ENCODE measurements at places on chromosomes 6 and 20.

DNA sequence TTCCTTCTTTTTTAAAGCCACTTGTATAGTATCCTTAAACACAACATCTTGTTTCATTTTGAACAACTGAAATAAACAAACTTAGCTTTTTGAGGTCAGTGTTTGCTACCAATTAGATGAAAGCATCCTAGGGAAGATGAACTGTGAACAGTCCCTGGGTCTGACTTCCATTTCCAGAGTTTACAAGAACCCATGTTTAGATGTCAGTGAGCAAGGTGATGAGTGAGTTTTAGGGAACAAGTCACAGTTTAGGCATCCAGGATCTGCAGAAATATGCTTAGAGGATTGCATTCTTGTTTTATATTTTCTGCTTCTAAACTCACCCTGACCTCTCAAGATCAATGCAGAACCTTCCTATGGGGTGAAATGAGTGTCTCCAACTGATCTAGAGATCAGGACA lies 3.0 kb downstream of the ZC2HC1B start:
- DNase-seq: peak; percentile 7

GRCh38 chr6:15674690-15675386 lies 12.0 kb upstream of the DTNBP1 start:
- DNase-seq: no peak

DNA sequence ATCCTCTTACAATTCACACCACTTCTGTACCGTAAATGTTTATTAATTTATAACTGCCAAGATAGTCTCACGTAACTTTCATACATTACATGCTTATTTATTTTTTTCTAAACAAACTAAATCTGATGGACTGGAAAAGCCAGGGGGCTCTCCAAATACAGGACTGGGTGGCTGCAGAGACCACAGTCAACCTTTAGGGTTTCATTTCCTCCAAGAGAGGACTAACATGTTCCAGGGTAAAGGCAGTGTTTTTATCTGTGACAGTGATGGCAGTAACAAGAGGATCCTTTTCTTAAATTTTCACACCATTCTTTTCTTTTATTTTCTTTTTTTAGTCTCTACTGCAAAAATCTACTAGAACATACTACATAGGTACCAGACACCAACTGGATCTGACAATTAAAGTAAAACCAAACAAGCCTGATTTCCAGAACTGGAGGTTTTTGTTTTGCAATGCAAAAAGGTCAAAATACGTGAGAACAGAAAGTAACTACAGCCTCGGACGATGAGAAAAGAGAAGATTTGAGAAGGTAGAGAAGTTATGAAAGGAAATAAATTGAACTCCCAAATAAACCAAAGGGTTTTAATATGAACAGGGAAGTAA lies 1.2 kb downstream of the LMBRD1 start:
- DNase-seq: no peak

- no peak for DNase-seq
These were observed 371.5 kb downstream of the SYNE1 start for GRCh38 chr6:152265651-152266050.

- peak; percentile 100 for DNase-seq
These were observed 704.2 kb upstream of the CITED2 start for GRCh38 chr6:140078561-140079125.

- DNase-seq: no peak
These were observed 49.1 kb upstream of the UBR2 start for GRCh38 chr6:42514745-42515144.

DNA sequence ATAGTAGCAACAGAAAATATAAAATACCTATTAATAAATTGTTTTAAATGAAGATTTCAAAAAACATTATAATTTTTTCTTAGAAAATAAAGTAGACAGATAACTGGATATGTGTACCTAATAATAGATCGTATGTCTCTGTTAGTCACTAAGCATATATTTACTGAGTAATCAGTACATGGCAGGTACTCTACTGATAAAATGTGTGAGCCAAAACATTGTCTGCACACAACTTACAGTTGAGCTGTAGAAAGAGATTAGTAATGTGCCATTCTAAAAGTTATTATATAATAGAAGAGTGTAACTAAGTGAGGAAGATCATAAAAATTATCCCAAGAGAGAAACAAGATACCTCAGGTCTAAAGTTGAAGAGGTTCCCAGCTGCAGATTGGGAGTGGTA lies 929.9 kb upstream of the EPHA7 start:
- DNase-seq: no peak

DNA sequence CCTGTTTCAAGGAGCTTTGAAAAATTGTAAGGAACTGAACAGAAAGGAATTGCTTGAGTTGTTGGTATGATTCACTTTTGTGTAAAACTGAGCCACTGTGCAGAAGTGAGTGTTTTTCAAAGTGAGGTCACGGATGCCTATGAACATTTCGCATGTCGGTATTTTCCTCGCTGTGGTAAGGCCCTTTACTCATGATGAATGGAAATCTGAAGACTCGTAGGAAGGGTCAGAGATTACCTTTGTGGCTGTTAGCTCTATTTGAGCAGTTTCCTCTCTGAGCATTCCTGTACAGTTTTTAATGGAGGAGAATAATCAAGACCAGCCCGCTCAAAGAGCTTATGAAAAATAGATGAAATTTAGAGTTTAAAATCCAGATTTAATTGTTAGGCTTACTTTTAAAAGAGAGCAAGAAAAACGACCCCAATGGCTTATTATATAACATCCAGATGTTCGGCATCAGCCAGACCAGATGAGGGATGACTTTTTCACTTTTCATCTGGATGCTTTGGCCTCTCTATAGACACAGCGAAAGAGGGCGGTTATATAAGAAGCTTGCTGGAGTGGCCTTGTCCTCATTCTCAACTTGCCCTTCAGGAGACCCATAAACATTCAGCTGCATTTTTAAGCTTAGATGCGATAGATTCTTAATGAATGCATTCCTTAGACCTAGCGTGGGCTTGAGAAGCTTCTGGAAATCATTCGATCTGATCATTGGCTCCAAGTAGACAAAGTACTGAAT lies 99.5 kb downstream of the CD83 start:
- peak; percentile 76 for DNase-seq

DNA sequence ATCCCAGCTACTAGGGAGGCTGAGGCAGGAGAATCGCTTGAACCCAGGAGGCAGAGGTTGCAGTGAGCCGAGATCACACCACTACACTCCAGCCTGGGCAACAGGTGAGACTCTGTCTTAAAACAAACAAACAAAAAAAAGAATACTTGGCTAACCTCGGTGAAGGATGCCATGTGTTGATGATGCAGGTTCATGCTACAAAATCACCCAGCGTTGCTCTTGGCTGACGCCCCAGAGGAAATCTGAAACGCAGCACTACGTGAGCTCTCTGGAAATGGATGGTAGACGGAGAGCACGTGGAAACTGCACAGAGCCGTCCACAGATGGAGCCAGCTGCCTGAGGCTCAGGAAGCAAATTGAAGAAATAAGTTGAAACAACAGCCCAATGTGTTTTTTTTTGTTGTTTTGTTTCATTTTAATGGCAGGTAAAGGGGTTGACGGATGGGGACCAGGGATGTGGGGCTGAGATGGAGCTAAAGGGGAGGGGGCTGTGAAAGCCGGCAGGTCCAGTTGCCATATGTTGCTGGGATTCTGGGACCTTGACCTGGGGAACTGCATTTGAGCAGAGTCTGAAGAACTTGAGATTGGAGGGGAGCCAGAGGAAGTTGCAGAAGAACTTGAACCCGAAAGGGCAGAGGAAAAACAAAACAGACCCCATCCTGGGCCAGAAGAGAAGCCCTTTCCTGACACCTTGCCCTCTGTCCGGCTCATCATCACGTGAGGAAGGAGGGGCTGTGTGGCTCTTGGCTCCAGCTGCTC lies 12.8 kb upstream of the MANBAL start:
- DNase-seq: peak; percentile 75

DNA sequence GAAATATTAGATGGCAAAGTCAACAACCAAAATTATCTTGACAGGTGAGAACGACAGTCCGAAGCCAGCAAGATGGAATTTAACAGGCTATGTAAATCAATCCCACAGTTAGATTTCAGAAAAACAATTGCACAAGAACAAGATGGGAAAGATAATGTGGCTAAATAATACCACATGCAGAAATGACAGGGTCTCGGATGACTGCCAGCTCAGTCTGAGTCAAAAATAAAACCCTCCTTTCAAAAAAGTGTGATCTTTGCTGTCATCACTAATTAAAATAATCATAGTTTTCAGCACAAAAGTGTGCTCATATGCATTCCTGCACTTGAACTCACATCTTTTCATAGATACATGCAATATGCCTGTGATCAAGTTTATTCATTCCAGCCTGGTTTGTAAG lies 25.9 kb downstream of the FOXQ1 start:
- DNase-seq: peak; percentile 75

DNA sequence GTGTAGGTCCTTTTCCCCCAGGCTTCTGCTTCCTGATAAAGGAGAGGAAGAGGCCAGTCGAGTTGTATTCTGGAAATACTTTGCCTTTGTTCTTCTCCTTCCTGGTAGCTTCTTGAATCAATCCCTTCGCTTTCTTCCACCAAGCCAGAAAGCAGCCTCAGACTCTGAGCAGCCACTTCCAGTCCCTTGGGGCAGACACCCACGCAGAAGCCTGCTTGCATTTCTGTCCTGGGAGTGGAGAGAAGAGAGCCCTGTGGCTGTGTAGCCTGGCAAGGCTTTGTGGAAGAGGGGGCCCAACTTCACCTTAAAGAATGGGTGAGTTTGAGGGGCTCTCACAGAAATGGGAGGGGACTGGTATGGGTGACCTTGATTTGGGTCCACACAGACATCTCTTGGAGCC lies 211.0 kb upstream of the SSTR4 start:
- DNase-seq: no peak
